ENCODE measurements at places on chromosomes 5 and 9.

- no peak for DNase-seq
Measured at GRCh38 chr9:131516100-131516499, 13.4 kb downstream of the POMT1 start.

DNA sequence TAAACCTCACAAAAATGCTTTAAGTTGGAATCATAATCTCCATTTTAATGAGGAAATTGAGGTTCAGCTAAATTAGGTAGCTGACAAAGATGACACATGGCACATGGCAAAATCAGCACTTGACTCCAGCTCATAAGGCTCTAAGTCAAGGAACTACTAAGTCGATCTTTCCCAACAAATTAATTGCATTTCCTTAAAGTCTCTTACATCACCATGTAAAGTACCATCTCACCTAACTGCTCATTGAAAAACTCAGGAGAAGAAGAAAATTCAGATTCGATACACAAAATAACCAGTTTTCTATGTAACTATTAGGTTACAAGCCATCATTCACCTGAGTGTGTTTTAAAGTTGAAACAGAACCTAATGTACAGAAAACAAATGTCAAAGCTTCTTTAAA, 85.8 kb upstream of the IFNE start:
- no peak for DNase-seq

- DNase-seq = no peak
Measured at GRCh38 chr5:133238426-133239205, 186.8 kb downstream of the HSPA4 start.

- peak; percentile 28 for DNase-seq
Measured at GRCh38 chr5:37005252-37005651, 128.7 kb downstream of the NIPBL start.

- DNase-seq = no peak
Measured at GRCh38 chr5:41870627-41871048, 413 bp upstream of the OXCT1 start.

DNA sequence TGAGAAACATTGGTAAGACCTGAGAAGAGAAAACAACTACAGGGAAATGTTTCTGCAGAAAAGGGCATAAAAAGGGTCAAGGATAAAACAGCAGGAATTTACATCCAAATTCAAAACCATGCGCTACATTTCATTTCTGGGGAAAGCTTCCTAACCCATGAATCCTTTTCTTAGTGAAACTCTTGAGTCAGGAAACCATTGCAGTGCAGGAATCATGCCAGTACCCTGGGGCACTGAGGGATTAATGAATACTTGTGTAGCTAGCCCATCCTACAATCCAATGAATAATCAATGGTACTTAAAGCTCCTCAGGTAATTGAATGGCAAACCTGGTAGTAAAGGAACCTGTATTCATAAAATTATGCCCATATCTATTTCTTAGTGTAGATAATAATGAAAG, 580.5 kb downstream of the TLE1 start:
- no peak for DNase-seq

GRCh38 chr5:142630927-142631539, 54.9 kb downstream of the FGF1 start:
- DNase-seq = no peak

- DNase-seq = peak; percentile 59
Measured at GRCh38 chr9:81825846-81826516, 102.2 kb upstream of the SPATA31D4 start.

DNA sequence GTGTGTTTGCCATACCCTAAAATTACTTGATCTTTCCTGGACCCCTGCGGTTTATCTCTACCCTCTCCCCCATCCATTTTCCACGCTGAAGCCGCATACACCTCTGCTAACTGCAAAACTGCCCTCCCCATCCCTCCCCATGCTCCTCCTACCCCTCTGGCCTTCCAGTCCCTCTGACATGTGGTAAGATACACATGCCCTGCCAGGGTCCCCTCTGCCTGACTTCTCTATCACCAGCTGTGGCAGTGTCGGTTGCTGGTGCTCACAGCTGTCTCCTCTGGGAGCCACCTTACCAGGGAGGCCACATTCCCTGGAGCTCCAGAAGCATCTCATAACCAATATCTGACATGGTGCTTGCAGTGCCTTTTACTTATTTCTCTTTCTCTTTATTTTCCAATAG, 58.9 kb upstream of the COL15A1 start:
- no peak for DNase-seq
